Neural progenitor cell (in vitro differentiated cells): ENCODE measurements at places on chromosomes 6 and 20. TPM values are rescaled to one million over a fixed set of nuclear protein-coding genes. Genes with fewer than 3 reads are reported as not detected.

- DNase-seq: no peak
Measured at GRCh38 chr6:131995917-131996316, 44.7 kb upstream of the CCN2 start.

GRCh38 chr6:25222006-25222678 is 57.0 kb upstream of the CARMIL1 start:
- DNase-seq: no peak

DNA sequence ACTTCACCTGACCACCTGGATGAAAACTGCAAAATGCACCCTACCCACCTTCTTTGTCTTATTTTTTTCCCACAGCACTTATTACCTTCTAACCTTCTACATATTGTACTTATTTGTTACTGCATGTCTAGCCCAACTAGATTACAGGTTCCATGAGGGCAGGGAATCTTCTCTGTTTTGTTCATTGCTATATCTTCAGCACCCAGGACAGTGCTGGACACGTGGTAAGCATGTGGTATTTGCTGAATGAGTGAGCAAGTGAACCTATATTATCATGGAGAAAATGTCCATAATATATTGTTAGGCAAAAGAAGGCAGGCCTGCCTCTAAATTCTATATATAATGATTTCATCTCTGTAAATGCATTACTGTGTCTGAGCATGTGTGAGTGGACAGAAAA is 107.0 kb downstream of the TRERF1 start:
- DNase-seq: no peak

- no peak for DNase-seq
Measured at GRCh38 chr20:41038149-41038877, 9.7 kb downstream of the TOP1 start.

GRCh38 chr6:21327326-21328112 is 266.0 kb upstream of the SOX4 start:
- peak; percentile 39 for DNase-seq

DNA sequence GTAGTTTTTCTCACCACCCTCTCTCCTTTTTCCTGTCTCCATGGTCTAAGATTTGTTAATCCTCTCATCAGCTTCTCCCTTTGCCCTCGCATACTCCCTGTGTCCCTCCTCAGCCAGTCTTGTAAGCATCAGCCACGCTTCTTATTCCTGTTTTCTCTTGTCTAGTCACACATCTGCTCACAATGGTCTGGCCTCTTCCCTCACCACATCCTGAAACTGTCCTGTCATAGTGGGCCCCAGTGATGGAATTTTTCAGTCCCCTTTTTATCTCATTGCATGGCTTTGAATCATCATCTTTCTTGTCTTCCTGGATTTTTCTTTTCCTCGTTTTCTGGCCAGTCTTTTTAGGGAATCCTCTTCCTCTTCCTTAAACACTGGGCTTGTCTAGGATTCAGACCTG is 57.2 kb downstream of the GFRA4 start:
- no peak for DNase-seq

DNA sequence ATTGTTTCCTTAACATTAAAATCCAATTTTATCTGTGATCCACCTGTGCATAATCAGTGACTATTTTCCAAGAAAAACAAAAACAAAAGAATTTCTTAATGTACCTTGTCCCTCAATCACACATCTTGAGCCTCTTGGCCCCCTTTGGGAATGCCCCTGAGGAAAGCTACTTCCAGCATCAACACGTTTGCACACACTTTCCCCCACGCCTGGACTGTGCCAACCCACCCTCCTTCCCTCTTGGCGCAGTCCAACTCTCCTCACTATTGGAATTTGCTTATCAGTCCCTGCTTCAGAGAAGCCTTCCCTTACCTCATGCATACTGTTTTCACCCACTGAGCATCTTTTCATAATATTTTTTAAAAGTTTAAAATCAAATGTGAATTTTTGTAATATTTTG is 389.4 kb upstream of the NRSN1 start:
- DNase-seq: no peak

GRCh38 chr6:166473886-166474571 is 91.3 kb upstream of the MPC1 start:
- no peak for DNase-seq

GRCh38 chr6:43578748-43579147 is 2.8 kb downstream of the POLH start:
- no peak for DNase-seq

DNA sequence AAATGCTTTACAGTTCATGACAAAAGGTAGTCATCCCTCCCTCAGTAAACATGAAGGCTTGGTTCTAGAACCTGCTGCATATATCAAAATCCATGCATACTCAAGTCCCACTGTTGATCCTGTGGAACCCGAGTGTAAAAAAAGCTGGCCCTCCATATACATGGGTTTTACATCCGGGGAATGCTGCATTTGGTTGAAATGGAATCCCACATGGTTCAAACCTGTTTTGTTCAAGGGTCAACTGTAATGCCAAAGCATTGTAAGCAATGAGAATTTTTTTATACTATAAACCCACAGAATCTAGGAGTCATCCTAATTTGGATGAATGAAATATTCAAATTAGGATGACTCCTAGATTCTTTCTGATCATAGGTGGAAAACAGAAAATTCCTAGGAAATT is 5.9 kb upstream of the HDAC2 start:
- no peak for DNase-seq

- DNase-seq: no peak
Measured at GRCh38 chr20:33301192-33301930, 18.3 kb downstream of the BPIFB1 start.

GRCh38 chr6:114376611-114377175 is 33.9 kb upstream of the HS3ST5 start:
- peak; percentile 12 for DNase-seq

- DNase-seq: peak; percentile 77
Measured at GRCh38 chr6:38720295-38720694, 5.2 kb downstream of the DNAH8 start.

DNA sequence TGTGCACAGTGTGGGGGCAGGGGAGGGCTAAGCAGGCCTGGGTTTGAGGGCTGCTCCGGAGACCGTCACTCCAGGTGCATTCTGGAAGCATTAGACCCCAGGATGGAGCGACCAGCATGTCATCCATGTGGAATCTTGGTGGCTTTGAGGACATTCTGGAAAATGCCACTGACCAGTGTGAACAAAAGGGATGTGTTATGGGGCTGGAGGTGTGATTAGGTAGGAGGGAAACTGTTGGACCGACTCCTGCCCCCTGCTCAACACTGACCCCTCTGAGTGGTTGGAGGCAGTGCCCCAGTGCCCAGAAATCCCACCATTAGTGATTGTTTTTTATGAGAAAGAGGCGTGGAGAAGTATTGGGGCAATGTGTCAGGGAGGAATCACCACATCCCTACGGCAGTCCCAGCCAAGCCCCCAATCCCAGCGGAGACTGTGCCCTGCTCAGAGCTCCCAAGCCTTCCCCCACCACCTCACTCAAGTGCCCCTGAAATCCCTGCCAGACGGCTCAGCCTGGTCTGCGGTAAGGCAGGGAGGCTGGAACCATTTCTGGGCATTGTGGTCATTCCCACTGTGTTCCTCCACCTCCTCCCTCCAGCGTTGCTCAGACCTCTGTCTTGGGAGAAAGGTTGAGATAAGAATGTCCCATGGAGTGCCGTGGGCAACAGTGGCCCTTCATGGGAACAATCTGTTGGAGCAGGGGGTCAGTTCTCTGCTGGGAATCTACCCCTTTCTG is 44.0 kb upstream of the TTPAL start:
- no peak for DNase-seq

DNA sequence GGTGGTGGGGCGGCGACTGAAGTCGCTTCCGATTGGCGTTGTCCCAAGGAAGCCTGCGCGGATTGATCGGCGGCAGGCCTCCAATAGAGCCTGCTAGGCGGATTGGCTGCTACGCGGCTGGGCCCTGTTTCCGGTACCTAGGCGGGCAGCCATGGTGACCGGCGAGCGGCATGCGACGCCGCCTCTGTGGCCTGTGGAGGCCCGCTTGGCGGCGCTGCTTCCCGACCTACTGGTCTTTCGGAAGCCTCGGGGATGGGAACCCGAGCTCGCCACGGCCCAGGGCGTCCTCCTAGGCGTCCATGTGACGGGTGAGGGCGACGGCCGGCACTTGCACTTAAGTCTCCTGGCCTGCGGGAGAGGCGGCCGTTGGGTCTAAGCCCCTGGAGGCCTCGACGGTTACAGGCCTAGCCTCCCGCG is 28.1 kb downstream of the NFYA start:
- peak; percentile 57 for DNase-seq

DNA sequence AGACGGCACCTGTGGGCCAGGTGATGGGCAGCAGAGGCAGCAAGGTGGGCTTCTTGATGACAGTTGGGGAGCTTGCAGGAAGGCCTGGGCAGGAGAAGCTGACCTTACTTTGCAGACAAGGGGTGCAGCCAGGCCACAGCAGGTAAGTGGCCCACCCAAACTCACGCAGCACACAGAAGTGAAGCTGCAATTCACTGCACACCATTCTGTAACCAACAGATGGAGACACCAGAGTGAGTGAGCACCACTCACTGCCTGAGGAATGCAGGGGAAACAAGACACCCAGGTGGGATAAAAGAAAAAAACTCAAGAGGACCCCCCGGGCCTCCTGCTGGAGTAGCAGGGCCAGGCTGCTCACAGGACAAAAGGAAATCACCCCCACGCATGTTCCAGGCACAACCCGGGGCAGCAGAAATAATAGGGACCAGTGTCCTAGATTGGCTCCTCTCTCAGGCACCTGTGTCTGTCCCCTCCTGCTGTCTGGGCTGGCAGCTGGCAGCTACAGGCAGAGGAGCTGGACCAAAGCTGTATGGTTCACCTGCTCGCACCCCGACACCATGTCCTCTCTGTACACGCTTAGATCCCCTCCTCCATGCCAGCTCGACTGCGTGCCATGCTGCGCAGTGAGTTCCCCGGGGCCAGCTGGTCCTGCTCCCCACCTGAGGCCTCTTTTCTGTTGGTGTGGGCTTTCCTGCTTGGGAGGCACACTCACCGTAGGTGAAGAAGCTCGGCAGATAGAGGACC is 4.9 kb downstream of the MTCH1 start:
- peak; percentile 57 for DNase-seq

- DNase-seq: no peak
Measured at GRCh38 chr6:122872311-122872710, 83.3 kb downstream of the SMPDL3A start.

DNA sequence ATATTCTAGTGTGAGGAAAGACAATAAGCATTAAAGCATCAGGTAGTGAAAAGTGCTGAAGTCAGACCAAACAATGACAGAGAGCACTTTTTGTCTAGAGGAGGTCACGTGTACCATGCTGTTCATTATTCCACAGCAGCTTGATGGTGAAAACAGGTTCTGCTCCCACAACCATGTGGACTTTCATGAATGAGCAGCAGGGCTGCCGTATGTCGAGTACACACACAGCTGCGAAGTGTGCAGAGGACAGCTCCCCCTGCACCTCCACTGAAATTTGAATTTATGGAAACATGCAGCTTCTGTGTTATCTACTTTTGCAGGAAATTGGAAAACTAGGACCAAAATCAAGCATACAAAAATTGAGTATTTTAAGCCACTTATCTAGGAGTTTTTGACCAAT is 85.3 kb downstream of the MAP7 start:
- DNase-seq: no peak

- no peak for DNase-seq
Measured at GRCh38 chr6:2110504-2110903, 134.9 kb downstream of the GMDS start.

DNA sequence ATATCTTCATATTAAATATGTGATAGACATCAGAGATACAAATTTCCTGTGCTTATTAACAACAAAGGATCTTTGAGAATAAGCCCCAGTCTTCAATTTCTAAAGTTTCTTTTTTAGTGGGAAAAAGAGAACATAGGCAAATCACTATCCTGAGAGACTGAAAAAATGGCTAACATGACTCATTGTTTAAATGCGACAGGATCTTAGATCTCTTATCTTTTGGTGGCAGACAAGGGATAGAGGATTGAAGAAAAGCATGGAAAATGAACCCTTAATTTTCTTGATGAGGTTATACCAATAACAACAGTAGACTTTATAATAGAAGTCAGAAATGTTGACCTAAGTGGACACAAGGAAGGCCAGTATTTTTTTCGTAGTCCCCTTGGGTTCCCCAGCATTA is 178.6 kb upstream of the MAP3K7 start:
- DNase-seq: no peak

DNA sequence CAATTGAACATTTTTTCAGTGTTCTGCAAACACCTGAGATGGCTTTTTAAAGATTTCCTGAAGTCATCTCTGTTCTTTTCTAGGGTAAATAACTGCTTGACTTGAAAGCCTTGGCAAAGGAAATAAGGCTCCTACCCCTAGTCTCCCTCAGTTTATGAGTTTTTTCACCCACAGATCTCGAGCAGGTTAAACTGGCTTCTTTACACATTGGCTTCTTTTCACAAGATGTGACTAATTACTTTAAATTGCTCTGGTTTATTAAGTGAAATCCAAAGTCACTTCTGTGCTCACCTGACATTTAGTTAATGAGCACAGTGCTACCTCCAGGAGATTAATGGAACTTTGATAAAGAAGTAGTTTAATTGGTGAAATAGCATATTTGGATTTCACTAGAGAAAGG is 33.2 kb downstream of the SOX4 start:
- no peak for DNase-seq

GRCh38 chr6:3337521-3338350 is 79.0 kb downstream of the PSMG4 start:
- no peak for DNase-seq

DNA sequence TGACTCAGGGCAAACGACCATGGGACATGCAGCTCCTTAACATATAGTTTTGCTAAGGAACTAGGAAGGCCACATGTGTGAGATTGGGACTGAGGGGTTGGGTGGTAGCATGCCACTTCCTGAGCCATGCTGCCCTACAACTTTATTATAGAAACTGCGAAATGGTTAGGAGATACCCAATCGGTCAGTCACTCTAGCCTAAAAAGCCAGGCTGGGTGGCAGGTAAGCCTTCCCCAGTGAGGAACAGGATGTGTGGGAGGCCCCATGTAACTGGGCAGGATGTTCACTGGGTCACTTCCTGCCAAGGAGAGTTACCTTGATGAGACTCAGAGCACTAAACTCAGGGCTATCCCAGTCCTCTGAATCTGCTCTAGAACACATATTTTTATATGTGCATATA is 123.5 kb downstream of the MAP3K7 start:
- no peak for DNase-seq

The PTK6 gene
- not detected in 2 replicates for total RNA-seq

The MCHR2 gene
- total RNA-seq: not detected in 2 replicates

The MANEA gene
- total RNA-seq: 10.0 and 16.3 TPM in 2 replicates

The LY6G6D gene
- total RNA-seq: 0.90 TPM in 1 of 2 replicates, not detected in the other

The ADGRF5 gene
- not detected in 2 replicates for total RNA-seq

The CST2 gene
- total RNA-seq: not detected in 2 replicates

The LAMP5 gene
- 2.6 and 3.2 TPM in 2 replicates for total RNA-seq

The EYA2 gene
- 1.8 and 2.1 TPM in 2 replicates for total RNA-seq

The FANCE gene
- 9.3 and 23.9 TPM in 2 replicates for total RNA-seq

The NKX2-2 gene
- not detected in 2 replicates for total RNA-seq

The SPEF1 gene
- 0.34 and 1.2 TPM in 2 replicates for total RNA-seq

The RIN2 gene
- total RNA-seq: 5.5 and 7.2 TPM in 2 replicates
